Osteocyte (in vitro differentiated cells): ENCODE measurements at places on chromosomes 1 and 21. TPM values are rescaled to one million over a fixed set of nuclear protein-coding genes. Genes with fewer than 3 reads are reported as not detected.

DNA sequence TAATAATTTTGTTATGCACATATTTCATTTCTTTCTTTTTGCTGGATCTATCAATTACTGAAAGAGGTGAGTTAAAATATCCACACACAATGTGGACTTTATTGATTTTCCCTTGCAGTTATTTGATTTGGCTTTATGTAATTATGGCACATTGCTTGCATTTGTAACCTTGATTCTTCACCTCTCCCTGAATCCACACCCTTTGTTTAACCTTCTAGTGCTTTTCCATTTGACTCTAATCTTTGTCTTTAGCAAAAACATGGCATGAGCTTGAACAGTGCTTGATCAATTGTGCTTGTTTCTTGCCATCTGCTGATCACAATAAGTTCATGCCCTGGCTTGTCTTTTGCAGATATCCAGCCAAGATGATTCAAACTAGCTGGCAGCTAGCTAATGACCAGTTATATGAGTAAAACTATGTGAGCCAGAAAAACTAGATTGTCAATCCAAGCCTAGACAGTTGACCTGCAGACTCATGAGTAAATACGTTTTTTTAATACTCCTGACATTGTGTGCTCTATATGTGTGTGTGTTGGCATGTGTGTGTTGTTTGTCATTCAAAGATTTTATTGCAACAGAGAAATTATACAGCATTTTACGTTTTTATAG lies 899.2 kb downstream of the NCAM2 start:
- peaks cover 6% of the 10 kb centered on the region for H3K4me1 ChIP-seq
- H3K27ac ChIP-seq = no peak overlapping the region
- H3K27me3 ChIP-seq = no peaks in the 10 kb centered on the region
- H3K36me3 ChIP-seq = no peaks in the 10 kb centered on the region
- H3K4me3 ChIP-seq = no peak overlapping the region

GRCh38 chr1:203090421-203091198 lies 4.8 kb upstream of the MYOG start:
- H3K27ac ChIP-seq = no peak overlapping the region
- H3K36me3 ChIP-seq = no peaks in the 10 kb centered on the region
- H3K4me3 ChIP-seq = no peak overlapping the region
- peaks cover 1% of the 10 kb centered on the region for H3K4me1 ChIP-seq
- H3K27me3 ChIP-seq = peaks cover 50% of the 10 kb centered on the region

DNA sequence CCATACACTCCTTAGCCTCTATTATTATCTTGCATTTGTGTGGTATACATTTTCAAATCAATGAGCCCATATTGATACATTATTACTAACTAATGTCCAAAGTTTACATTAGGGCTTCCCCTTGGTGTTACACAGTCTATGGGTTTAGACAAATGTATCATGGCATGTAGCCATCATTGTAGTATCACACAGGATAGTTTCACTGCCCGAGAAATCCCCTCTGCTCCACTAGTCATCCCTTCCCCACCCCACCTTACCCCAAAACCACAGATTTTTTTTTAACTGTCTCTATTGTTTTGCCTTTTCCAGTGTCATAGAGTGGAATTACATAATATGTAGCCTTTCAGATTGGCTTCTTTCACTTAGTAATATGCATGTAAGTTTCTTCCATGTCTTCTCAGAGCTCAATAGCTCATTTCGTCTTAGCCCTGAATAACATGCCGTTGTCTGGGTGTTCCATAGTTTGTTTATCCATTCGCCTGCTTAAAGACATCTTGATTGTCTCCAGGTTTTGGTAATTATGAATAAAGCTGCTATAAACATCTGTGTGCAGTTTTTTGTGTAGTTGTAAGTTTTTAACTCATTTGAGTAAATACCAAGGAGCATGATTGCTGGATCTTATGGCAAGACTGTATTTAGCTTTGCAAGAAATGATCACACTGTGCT lies 86.4 kb upstream of the LYST start:
- H3K36me3 ChIP-seq = peaks cover 1% of the 10 kb centered on the region
- H3K27ac ChIP-seq = no peak overlapping the region
- peaks cover 19% of the 10 kb centered on the region for H3K4me1 ChIP-seq
- no peaks in the 10 kb centered on the region for H3K27me3 ChIP-seq

Gene S100A4
- 337 and 353 TPM in 2 replicates for total RNA-seq

Gene GSTM5
- not detected in 2 replicates for total RNA-seq

Gene SPOCD1
- total RNA-seq = 0.44 and 0.67 TPM in 2 replicates
